ENCODE measurements at places on chromosomes 5 and 9.

DNA sequence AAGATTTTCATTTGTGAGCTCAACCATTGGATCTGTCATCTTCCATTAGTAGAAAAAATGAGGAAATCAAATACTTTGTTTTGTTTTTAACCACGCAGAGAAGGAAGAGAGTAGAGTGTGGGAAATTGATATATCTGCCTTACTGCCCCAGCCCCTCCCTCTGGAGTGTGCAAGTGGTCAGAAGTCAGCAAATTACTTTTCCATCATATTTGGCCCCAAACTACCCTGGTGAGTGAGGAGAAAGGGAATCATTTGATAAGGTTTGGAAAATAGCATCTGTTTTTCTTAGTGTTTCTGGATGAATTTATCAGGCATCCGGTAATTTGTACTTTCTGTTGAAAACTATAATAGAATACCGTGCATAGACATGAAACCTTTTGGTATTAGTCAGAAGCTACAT, 327.4 kb downstream of the MARCHF11 start:
- no peak for DNase-seq

DNA sequence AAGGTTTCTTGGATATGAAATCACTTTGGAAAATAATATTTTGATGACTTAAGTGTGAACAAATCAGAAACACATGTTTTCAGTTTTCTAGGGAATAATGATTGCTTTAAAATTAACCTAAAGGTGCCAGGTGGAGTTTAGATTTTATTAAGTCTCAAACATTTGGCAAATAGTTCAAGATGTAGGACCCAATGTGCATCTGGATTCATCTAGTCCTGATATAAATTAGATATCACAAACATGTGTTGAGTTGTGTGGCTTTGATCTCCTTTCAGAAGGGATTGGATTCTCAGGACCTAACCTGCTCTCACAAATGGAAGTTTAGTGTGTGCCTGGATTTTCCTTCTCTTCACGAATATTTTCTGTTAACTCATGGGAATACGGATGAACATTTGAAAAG, 291.4 kb upstream of the ISL1 start:
- no peak for DNase-seq

- DNase-seq = no peak
Measured at GRCh38 chr5:178471711-178472110, 118.5 kb downstream of the COL23A1 start.

DNA sequence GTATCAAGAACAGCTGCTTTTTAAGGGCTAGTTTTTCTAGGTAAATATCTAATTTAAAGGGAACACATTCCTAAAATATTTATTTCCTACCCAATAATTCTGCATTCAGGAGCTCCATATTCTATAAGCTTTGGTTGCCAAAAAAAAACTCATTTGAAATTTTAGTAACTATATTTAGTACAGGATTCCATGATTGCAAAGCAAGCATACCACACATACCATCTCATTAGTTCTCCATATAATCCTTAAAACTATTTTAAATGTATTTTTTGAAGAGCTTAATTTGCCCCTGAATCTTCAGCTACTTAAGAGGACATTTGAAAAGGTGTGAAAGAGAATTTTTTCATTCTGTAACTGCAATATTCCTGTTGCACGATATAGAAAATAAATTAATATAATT, 877.0 kb downstream of the NR2F1-AS1 start:
- no peak for DNase-seq

DNA sequence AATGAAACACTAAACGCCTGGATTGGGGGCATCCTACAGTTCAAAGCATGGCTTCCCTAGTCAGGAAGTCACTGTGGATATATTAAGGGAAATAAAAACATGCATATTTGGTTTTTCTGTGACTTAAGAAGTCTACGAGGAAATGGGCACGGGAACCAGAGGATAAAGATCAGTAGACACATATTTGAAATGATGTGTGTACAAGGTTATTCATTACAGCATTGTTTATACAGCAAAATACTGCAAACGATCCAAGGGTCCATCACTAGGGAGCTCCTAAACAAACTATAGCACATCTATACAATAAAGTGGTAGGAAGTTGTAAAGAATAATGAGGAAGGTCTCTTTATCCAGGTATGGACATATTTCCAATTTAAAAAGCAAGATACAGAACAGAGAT, 71.8 kb downstream of the EFNA5 start:
- DNase-seq = no peak

DNA sequence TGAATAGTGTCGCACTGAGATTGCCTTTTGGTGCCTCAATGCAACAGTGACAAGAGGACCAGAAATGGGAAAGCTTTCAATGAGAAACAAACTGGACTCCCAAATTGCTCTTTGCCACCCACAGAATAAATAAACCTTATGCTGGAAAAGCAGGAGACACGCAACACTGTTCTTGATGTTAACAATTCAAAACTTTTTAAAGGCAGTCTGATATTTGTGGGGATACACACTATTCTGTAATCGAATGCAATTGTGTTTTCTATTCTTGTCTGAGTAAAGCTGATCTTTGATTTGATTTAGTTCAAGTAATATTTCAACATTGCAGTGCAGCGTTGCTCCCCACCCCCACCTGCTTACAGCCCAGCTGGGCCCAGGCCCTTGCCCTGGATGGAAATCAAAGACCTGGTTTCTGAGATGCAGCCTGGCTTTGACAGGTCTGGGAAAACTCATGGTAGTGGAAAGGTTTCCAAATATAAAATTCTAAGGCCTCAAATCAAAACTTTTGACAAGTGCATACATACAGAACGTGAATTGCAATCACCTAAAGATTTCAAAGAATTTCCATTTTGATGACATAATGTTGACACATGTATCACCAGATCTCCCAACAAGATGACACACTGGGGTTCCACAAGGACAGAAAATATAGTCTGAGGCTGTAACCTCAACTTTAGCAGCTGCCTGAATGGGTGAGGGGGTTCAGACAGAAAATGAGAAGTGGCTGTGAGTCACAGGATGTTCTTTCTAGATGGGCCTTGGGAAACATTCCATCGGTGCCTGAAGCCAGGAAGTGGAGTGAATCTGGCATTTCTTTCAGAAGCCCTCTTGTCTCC, 55.1 kb downstream of the ABCA1 start:
- DNase-seq = no peak

- no peak for DNase-seq
Measured at GRCh38 chr5:32506201-32506661, 61.7 kb upstream of the ZFR start.

DNA sequence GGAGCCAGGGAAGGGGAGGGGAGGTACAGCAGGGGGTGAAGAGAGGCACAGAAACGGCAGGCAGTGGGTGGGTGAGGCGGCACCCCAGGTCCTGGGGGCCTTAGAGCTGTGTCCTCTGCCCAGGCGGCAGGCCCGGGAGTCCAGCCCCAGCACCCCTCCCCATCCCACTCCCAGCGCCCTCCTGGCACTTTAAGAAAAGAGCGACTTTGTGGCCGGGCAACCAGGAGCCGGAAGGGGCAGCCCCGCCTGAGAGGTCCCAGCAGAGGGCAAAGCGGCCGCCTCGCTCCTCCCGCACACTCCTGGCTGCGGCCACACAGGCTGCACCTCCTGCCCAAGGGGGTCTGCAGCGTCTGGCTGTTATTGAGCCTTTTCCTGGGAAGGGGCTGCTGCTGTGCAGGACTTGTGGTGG, 42.6 kb downstream of the NACC2 start:
- DNase-seq = no peak

- DNase-seq = no peak
Measured at GRCh38 chr5:171149333-171149732, 159.7 kb upstream of the TLX3 start.

DNA sequence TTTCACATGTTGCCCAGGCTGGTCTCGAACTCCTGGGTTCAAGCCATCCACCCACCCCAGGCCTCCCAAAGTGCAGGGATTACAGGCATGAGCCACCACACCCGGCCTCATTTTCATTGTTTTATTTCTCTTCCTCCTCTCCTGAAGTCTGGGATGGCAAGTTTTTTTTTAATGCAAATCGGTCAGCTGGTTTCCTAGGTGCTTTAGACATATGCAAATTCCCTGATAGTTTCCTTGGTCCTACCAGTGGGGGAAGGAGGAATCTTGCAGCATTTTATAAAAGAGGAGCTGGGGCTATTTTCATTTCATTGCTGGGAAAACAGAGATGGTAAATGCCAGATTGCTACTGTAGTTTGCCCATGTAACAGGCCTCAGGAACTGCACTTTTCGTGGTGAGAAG, 179.4 kb downstream of the ACTL7B start:
- DNase-seq = no peak

DNA sequence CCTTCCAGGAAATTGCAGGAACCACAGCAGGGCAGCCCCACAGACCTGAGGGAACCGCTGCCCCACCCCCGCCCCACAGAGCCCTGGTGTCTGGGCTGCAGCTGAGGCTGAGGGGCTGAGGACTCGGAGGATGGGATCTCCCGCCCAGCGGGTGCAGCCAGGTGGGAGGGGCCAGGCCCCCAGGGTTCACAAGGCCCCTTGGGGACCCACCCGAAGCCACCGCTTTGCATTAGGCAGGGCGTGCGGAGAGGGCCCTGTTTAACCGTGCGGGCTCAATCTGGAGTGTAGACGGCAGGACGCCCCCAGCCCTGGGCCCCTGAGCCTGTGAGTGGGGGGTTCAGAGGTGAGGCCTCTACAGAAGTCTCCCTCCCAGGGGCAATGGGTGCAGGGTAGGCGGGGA, 10.8 kb downstream of the NOTCH1 start:
- no peak for DNase-seq

DNA sequence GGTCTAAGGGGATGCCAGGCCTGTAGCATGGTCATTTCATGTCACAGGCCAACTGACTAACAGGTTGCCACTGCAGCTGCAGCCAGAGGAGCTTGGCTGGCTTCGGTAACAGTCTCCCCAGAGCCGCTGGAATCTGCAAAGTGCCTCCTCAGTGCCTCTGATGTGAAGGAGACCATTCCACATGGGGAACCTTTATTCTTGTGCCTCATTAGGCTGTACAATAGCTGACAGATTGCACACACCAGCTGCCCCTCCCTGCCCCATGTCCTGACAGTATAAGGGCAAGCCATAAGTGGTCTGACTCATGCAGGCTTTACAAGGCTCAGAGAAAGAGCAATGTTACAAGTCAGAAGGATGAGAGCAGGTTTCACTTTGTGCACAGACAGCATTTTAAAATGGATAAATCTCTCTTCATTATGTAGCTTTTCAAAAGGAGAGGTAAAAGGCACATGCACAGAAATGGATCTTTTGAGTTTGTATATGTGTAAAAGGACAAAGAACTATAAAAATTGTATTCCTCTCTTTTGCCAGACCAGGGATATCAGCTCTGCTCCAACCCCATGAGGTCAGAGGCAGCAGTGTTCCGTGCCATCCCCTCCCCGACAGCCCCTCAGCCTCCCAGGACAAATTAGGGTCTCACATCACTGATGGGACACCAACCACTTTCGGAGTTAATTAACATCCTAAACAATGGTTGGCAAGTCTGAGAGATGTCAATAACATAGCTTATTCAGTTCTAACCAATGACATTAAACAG, 467.8 kb downstream of the TMEM232 start:
- no peak for DNase-seq

Data from activated CD4-positive, alpha-beta T cell treated with anti-CD3 and anti-CD28 coated beads, Interleukin-2, amount 50 U/mL, for 4 hours (primary cell).